ENCODE measurements at places on chromosomes 13 and 19. TPM values are rescaled to one million over a fixed set of nuclear protein-coding genes. Genes with fewer than 3 reads are reported as not detected.

FUT6 gene
- polyA plus RNA-seq, result not detected

SCAF1 gene
- 11.9 TPM for polyA plus RNA-seq

GAPDHS gene
- not detected for polyA plus RNA-seq

LILRA5 gene
- polyA plus RNA-seq, result not detected

ZNF552 gene
- 6.0 TPM for polyA plus RNA-seq

CYP2F1 gene
- polyA plus RNA-seq, result not detected

RASGRP4 gene
- not detected for polyA plus RNA-seq
